ENCODE measurements at places on chromosomes 2 and 18.

DNA sequence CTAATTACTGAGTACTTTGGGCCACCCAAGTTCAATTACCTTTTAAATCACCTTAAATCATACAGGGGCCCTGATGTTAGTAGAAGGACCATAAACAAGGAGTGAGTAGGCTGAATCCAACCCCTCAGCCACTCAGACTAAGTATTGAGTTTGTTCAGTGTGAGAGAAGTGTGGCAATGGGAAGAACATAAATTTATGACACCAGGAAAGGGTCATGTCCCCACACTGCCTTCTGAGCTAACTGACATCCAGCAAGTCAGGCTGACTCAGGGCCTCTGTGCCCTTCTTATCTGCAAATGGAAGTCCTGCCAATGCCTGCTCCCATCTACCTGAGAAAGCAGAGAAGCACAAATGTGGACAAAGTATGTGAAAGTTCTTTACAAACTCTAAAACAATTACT lies 12.9 kb downstream of the PLEKHM3 start:
- DNase-seq, result no peak

GRCh38 chr2:235024191-235024860 lies 72.5 kb downstream of the SH3BP4 start:
- DNase-seq, result no peak

DNA sequence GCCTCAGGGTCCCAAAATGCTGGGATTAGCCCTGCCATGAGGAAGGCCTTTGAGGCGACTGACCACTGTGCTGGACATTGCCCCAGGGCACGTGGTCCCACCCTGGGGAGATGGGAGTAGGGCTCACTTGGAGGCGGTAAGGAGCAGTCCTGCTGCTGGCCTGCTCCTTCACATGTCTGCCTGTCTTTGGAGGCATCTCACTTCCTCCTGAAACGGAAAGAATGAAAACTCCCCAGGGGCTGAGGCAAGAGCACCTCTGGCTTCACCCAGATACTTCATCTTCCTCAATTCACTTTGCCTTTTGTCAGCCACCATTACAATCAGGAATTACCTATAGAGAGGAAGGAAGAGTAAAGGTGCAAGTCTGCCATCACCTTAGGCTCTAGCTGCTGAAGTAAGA lies 59.9 kb upstream of the GATA6 start:
- no peak for DNase-seq

GRCh38 chr2:72834596-72834995 lies 8.8 kb upstream of the EXOC6B start:
- no peak for DNase-seq

DNA sequence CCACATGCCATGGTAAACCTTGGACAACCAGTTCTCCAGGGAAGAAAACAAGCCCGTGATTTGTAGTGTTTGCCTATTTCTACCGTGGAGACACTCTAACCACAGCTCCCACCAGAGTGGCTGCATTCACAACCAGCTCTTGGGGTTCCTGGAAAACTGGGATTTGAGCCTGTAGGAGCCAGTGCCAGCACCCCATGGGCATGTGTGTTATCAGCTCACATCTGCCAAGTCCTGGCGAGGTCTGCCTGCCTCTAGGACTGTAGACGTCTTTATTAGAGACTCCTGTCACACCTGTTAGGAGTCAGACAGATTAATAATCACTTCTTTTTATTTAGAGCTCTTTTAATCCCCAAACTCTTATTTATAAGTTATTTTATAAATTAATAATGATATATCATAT lies 41.0 kb downstream of the INPP5D start:
- no peak for DNase-seq

DNA sequence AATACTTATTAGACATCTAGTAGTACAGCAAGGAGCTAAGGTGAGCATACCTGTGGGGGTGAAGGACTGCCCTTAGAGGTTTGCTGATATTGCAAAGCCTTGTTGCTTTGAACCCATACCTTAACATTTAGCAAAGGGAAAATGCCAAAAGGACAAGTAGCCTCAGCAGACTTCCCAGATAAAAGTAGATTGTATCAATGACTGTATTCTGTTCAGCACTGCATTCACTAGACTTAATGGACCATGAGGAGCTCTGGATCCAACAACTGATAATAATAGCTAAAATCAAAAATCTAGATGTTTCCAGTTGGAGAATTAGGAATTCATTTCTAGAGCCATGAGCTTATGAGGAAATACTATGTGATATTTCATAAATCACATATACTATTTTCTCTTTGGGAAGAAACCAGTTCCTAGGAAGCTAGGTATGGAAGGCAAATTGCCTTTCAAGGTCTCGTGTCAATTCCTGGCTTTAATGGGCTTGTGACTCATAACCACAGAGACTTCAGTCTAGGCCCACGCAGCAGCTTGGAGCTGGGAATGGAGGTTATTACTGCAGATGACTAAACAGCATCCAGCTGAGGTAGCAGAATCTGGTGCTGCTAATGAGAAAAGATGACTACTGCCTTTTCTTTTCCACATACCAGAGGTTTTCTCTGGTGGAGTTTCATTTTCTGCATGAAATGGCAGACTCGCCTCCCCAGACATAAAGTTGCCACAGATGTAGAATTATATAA lies 191.2 kb upstream of the NABP1 start:
- no peak for DNase-seq

GRCh38 chr18:3706279-3707097 lies 256.5 kb downstream of the TGIF1 start:
- no peak for DNase-seq

GRCh38 chr2:111042772-111043771 lies 77.6 kb upstream of the BCL2L11 start:
- no peak for DNase-seq

- DNase-seq, result no peak
Observed at GRCh38 chr2:71930049-71930681, 217.5 kb downstream of the CYP26B1 start.

DNA sequence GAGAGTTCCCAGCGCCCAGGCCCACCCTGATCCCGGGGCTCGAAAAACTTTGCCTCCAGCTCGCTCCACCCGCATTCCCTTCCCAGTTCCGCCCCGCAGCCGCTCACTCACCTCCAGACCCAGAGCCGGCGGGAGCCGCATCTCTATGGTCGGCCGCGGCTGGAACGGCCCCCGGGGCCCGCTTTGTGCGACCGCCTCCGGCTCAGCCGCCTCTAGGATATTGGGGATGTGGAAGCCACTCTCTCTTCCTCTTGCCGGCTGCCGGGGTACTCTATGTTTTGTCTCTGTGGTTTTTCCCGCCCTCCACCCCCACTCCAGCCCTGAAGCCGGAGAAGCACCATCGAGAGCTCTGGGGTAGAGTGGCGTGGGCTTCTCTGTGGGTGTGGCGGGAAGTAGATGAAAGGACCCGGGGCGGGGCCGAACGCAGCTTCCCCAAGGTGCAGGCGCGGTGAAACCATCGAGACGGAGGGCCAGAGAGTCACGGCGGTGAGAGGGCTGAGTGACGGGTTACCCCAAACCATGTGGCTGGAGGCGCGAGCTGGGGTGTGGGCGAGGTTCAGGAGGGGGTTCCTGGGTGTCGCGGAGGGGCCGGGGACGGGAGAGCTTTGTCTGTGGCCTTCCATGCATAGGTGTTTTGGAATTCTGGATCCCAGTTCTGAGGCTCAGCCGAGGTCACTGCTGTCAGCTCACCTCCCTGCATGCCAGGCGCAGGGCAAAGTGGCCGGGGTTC lies at the start of the genes BCS1L and ZNF142:
TSS of gene BCS1L (plus strand) at position 426 of the 730 bp plus-strand sequence. CDS start 1,305 bp downstream, outside the sequence.
TSS of gene ZNF142 (minus strand) at position 366 of the 730 bp plus-strand sequence. CDS start 3,194 bp downstream, outside the sequence.
- peak; percentile 91 for DNase-seq

- no peak for DNase-seq
Observed at GRCh38 chr2:43218702-43219382, 7.6 kb downstream of the ZFP36L2 start.
